ENCODE measurements at places on chromosomes 2 and 18. TPM values are rescaled to one million over a fixed set of nuclear protein-coding genes. Genes with fewer than 3 reads are reported as not detected.

Gene ERLEC1
- total RNA-seq, result 22.2 TPM

DNA sequence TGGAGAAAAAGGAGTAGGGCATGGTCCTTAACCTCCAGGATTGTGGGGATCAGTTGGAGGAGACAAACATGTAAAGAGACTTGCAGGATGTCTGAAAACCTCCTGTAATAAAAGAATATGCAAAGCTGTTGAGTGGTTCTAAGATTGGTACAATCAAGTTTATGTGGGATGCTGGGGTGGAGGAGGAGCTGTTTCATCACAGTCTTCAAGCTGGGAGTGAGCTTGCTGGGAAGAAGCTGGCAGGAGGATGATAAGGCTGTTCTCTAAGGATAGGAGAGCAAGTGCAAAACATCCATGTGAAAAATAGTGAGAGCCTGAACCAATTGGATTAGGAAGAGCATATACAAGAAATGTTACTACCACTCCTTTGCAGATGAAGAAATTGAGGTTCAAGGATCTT, 161.9 kb upstream of the CRIM1 start:
- no peak for DNase-seq

Gene FSHR
- not detected for total RNA-seq

Gene RPL37A
- total RNA-seq, result 3,339 TPM

GRCh38 chr2:54000524-54000923, 29.7 kb upstream of the PSME4 start:
- DNase-seq, result no peak

Gene GKN2
- not detected for total RNA-seq

Gene COPS8
- 79.9 TPM for total RNA-seq

Gene HDAC4
- 52.1 TPM for total RNA-seq

GRCh38 chr2:128237911-128238697, 80.6 kb downstream of the HS6ST1 start:
- no peak for DNase-seq

Measured in neural crest cell (in vitro differentiated cells).